ENCODE measurements at places on chromosomes 1 and 21.

- no peak for DNase-seq
Measured at GRCh38 chr1:16292739-16293138, 55.8 kb upstream of the CPLANE2 start.

GRCh38 chr21:36184545-36184944, 27.9 kb downstream of the DOP1B start:
- no peak for DNase-seq

GRCh38 chr1:236848274-236848923, 53.3 kb downstream of the MTR start:
- DNase-seq, result no peak

DNA sequence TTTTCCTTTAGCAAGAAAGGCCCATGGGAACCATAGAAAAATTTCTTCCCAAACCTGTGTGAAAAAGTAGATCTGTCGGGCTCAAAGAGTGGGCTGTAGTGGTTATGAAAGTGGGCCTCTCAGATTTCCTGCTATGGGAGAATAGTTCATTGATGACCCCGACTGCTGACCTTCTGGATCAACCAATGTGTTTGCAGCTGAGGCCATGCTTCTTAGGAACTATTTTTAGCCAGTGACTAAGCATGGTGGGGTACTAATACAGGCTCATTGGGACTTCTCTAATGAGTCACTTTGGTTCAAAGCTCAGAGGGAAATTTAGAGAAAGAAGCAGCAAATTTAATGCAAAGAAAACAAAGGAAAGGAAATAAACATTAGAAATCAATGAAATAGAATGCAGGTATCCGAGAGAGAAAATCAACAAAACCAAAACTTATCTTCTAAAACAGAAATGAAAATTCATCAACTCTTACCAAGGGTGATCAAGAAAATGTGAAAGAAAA, 12.6 kb upstream of the PSMA5 start:
- DNase-seq, result peak; percentile 73

All from amniotic stem cell (primary cell).